CD4-positive, alpha-beta T cell treated with Interferon alpha-2 for 1 hour (primary cell): ENCODE measurements at places on chromosomes 1 and 21.

DNA sequence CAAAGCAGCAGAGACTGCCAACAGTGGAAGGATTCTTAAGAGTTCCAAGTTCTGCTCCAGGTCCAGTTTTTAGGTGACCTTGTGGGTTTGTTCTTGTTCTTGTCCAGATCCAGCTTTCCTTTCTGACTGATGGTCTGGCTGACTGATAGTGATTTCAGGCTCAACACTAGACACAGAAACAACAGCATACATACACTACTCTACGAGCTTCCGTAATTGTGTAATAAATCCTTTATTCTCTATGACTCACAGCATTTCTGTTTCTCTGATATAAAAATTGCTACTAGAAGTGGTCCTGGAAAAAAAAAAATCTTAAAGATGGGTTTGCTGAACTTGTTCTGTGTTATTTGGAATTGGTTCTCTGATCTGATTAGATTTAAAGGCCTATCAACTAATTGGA lies 62.2 kb upstream of the PTCH2 start:
- no peak for DNase-seq

DNA sequence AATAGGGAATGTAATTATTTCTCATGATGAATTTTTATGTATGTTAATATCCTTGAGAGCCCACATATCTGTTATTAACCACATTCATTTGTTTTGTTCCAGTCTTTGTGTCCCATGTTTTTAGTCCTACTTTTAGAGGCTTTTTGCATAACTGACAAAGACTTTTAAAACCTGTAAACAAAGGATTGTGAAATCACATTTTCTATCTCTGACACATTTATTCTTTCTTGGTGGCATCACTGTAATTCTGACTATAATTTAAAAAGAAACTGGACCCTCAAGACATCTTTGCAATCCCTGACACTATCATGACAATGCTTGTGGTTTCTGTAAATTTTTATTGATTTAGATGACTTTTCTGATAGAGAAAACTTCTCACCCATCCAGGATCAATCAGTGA lies 313.1 kb downstream of the SIPA1L2 start:
- no peak for DNase-seq

DNA sequence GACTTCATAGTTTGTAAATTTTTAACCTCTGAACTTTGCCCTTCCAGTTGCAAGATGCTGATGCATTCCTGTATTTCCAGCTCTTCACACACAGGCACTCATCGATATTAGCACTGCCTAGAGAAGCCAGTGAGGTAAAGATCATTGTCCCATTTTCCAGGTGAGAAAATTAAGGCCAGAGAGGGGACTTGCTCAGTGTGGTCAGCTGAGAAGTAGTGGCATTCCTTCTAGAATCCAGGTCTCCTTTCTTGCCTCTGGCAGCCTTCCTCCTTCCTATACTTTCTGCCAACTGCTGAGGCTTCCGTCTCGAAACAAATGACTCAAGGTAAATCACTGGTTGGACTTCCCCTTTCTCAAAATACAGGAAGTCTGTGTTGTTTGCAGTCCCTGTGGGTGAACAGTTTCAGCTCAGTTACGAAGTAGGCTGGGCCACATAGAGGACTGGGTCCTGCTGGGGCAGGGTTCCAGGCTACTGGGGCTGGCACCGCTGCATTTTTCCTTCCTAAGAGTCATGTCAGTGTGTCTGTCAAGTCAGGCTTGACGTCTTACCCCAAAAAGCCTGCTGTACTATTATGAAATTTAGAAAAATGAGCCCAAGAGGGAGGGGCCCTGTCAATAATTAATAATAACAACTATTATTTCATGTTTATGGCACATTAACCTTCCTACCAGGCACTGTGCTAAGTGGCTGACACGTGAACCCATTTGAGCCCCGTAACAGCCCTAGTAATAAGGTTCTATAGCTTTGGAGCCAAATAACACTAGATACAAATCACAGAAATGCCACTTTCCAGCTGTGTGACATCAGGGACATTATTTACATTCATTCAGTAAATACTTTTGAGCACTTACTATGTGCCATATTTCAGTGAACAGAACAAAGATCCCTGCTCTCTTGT lies 16.6 kb upstream of the RNF19B start:
- DNase-seq, result peak; percentile 83

DNA sequence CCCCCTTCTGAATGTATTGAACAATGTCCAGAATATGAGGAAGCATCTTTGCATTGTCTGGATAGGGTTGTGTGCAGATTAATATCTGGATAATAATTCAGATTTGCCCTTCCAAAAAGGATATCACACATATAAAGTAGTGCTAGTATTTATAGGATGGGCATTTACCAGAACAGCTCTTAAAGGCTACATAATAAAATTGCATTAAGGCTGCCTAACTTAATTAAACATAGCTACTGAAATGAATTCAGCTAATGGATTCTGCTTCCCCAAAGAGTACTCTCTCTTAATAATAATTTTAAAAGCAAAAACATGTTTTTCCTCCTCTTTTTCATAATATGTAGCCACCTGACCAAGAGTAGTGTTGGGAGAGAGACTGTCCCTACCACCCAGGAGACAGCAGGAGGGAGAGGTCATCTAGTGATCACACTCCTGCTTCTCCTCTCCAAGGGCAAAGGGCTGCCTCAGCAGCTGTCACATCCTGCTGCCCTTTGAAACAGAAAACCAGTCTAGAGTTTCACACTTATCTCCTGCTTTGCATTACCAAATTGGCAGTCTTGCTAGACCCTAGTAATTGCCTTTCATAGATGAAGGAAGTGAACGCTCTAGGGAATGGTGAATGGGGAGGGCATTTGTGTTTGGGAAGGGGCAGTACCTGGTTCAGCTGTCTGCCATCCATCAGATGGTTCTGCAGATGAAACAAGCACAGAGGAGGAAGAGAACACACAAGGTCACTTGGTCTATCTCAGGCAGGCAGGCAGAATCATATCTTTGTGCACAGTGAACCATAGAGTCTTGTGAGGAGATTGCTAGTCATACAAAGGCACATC lies 29.3 kb upstream of the DDAH1 start:
- no peak for DNase-seq

- peak; percentile 67 for DNase-seq
These were observed 49.1 kb upstream of the CR2 start for GRCh38 chr1:207404849-207405525.

GRCh38 chr1:243411472-243411871 lies 155.6 kb downstream of the SDCCAG8 start:
- no peak for DNase-seq

DNA sequence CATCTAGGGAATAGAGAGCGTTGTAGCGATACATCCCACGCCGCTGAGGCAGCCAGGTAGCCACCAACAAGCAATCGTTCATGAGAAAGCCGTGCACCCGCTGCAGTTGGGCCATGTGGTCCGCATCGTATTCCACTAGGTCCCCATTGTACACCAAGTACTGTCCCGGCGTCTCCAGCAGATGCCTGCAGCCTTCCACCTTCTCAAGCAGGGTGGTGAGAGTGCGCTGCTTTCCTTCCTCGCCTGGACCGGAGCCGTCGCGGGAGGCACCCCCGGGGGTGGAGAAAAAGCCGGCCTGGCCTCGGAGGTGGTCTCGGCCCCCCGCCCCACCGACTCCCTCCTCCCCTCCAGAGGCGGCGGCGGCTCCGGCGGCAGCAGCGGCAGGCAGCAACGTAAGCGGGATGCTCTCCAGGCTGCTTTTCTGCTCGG lies 595 bp downstream of the EXOC8 start:
- no peak for DNase-seq

DNA sequence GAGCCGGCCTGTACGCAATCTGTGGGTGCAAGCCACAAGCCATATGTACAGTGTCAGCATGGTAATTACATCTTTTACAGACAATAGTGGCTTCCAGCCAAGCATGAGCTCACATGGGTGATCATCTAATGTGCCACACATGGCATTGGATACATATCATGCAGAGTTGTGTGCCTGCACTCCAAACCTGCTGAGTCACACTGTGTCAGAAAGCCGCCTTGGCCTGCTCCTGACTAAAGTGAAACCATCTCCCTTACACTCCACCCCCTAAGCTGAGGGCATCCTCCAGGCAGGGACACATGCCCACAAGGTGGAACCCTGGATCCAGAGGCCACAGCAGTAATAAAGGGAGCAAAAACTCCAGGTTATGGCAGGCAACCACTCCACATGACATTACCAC lies 72.5 kb downstream of the KCNT2 start:
- no peak for DNase-seq

DNA sequence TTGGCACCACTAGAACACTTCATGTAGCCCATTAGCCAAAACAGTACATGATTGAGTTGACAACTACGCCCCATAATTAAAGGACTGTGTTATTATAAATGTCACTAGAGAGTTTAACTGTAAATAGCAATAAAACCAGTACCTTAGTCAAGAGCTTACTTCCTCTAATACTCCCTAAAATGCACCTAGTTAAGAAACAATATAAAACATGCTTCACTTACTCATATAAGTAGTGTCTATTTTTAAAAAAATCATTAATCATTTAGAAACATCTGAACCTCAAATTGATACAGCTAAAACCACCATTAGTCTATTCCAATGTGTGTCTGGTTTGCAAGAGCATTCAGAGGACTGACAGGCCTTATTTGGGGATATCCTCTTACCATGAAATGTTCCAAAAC lies 25.3 kb downstream of the PTP4A2 start:
- DNase-seq, result no peak

DNA sequence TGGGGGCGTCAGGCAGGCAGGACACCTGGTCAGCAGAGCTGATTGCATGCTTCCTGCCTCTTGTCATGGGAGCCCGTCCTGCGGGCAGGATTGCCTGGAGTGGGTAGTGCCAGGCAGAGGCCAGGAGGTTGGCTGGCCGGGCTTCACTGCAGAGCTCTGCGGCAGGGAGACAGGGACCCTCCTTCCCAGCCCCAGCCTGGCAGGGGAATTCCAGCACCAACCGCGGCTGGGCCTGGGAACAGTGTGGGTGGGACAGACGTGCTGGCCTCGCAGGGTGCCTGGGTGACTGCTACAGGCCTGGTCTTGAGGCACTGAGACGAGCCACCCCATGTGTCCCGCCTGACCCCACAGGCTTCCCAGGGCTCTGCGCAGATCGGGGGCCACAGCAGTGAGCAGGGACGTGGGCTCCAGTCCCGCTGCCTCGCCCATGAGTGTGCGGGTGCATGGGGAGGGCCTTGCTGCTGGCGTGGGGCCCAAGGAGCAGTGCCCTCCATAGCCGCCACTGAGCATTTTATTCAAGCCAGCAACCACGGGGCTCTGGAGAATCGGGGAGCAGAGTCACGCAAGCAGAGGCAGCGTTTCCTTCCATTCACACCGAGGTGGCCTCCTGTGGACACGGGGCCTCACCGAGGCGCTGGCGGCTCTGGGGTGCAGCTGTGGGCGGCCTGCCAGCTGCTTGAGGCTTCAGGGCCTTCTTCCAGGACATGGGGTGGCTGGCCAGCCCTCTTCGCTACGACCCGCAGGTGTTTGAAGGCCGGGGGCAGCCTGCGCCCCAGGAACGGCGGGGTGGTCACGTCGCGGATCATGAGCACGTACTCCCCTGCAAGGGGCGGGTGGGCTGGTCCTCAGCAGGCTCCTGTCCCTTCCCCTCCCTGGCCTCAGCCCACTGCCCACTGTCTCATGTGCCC lies 70.3 kb downstream of the MORN1 start:
- no peak for DNase-seq

DNA sequence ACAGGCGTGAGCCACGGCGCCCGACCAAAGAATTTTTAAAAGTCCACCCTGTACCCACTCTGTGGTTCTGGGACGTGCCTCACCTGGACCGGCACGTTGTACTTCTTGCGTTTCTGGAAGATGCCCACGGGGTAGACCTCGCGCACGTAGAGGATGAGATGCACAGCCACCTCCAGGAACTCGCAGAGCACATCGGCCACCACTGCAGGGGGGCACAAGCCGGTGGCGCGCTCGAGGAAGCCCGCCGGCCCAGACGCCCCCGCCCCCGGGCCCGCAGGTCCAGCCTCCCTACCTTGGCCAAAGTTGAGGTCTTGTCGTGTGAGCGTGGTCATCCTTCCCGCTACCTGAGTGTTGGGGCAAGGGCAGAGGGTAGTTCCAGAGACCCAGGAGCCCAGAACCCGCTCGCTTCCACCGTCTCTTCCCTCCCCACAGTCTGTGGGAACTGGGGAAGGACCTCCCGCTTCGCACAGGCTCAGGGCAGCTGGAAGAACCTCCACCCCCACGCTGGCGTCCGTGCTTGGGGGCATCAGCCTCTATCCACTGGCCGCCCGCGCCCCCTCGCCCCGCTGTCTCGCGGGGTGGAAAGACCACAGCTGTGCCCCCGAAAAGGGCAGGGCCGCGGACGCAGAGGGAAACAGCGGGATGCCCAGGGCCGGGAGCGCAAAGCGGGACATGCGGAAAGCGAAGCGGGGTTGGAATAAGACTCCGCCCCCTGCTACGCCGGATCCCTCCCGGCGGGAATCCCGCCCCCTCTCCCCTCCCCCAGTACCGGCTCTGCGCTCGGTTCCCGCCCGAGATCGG lies 478 bp downstream of the MAD2L2 start:
- DNase-seq, result no peak

DNA sequence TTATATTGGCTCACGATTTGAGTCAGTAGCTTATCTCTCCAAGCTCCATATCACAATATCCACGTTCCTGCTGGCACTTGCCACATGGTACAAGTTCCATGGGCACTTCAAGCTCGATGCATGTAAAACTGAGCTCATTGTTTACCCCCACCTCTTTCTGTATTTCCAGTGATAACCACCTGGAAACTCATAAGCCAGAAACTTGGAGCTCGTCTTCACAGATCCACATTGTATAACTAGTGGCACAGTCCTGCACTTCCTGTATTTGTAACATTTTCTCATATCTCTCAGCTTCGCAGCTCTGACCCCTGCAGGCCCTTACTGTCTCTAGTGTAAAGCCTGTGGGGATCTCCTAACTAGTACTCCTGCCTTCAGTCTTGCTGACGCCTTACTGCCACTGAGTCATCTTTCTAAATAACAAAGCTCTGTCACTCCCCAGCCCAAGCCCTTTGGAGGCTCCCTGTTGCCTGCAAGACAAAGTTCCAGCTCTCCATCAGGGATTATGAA lies 6.5 kb upstream of the C2CD4D start:
- no peak for DNase-seq

DNA sequence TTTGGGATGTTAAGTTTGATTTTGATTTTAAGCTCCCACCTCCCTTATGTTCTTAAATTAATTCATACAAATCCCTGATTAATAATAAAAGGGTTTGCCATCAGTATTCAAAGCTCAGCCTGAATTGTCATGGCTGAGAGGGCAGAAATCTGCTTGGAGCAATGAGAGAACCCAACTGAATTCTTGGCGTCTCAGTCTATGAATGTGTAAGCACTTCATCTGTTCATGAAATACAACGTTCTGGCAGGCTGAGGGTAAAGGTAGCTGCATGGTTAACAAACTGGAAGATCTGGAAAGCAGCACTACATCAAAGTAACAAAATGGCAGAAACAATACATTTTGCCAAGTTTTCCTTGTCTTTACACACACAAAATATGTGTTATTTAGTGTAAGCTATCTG lies 95.3 kb downstream of the ACBD6 start:
- DNase-seq, result no peak

GRCh38 chr1:160911441-160911840 lies 26.5 kb upstream of the ITLN1 start:
- DNase-seq, result no peak

GRCh38 chr1:31782421-31783410 lies 18.6 kb upstream of the ADGRB2 start:
- DNase-seq, result no peak
